Gastroesophageal sphincter (tissue), 4 donors: ENCODE measurements at places on chromosomes 4 and X.

GRCh38 chr4:53541577-53542206, 49.6 kb downstream of the LNX1 start:
- peak; percentile 79 for ATAC-seq

DNA sequence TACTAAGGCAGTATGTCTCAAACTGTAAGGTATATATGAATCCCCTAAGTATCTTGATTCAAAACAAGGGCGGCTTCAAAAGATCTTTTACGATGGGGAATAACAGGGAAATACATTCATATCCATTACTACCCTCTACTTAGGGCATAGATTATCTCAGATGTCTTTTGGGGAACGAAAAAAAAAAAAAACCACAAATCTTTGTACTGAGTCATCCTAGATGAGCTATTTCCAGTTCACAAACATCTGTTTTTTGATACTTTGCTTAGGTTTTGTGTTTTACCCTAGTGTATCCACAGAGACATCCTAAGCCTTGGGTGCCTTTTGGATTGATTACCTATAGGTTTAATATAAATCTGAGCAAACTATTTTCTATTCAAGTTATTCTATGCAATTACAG, 457.2 kb downstream of the NLGN4X start:
- ATAC-seq, result no peak

- ATAC-seq, result peak; percentile 43
Observed at GRCh38 chrX:24380262-24381187, 20.1 kb downstream of the SUPT20HL1 start.

GRCh38 chr4:1219566-1219950, 29.4 kb downstream of the CTBP1 start:
- ATAC-seq, result no peak

DNA sequence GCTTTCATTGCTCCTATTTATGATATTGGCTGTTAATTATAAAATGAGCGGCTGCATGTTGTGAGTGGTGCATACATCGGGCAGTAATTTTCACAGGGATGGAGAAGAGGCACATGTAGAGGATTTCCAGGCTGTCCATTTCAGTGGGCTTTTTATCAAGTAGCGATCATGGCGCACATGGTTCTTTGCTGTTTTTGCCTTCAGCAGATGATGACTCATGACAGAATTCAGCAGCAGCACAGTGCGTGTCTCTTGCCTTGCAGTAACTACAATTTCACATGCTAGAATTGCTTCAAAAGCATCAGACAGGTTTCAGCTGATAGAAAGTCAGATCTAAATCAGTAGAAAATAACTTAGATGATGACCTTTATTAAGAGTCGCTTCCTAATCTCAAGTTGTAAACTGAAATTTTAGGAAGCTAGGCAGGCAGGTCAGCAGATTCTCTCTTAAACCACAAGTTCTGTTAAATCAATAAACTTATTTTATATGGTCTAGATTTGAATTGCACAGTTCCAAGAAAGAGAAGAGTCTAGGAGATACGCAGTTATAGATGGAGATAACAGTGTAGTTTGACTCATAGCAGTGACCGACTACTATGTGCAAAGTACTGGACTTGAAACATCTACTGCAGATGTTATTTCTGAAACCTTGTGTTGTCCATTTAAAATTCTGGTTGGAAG, 35.8 kb downstream of the LRP2BP start:
- ATAC-seq, result no peak

DNA sequence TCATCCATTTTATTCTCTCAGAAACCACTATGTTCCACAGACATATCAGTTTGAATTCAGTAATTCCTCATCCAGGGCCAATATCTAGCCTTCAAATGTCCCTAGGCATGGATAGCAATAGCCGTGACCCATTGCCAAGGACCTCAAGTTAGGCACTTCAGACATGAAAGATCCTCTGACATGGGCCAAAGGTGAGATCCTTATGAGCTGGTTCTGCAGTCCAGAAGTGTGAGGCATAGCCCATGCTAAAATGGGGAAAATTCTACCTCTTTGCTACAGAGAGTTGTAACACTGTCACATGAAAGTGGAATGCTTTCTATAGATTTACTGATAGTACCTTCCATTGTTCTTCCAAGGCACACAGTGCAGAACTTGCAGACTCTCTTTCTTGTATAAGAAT, 349.7 kb upstream of the GALNT7 start:
- no peak for ATAC-seq

DNA sequence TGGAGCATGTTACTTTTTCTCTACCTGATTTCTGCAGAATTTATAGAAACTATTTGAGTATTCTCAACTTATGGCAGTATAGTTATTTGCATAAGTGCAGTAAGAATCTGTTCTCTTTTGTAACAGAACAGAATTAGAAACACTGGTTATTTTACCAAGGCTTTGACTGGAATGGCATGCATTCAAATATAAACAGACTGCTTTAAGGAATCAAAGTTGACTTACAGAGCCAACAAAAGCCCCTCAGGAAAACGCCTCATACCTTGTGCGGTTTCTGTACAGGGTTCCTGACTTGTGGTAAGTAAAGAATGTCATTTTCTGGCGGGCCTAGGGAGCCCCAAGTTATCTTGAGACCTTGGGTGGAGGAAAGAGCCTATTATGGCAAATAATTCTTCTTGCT, 97.1 kb downstream of the GPR143 start:
- no peak for ATAC-seq

DNA sequence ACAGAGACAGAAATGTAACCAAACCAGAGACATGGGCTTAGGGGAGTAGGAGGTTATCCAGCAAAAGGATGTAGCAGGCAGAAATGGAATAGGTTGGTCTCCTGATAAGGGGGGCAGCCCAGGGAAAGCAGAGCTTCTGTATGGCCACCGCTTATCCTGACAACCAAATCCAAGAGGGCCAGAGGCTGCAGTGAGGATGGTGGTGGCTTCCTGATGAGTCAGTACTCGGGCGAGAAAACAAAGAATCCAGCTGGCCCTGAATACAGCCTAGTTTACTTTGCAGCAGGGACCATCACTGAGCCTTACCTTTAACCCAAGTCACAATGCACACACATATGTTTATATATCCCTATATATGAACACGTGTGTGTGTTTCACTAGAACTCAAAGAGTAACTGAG, 129.7 kb upstream of the FTHL17 start:
- ATAC-seq, result no peak

GRCh38 chr4:111923786-111924185, 221.5 kb upstream of the FAM241A start:
- ATAC-seq, result no peak

GRCh38 chr4:25915353-25915705, 1.3 kb downstream of the SMIM20 start:
- ATAC-seq, result no peak

GRCh38 chr4:13196721-13197120, 287.4 kb downstream of the RAB28 start:
- no peak for ATAC-seq

- no peak for ATAC-seq
Observed at GRCh38 chr4:121049072-121049599, 23.2 kb downstream of the NDNF start.
